Heart right ventricle (tissue), 16 donors: ENCODE measurements at places on chromosomes 13 and 19.

- no peak for DNase-seq
Observed at GRCh38 chr13:29480893-29481525, 114.5 kb downstream of the SLC7A1 start.

DNA sequence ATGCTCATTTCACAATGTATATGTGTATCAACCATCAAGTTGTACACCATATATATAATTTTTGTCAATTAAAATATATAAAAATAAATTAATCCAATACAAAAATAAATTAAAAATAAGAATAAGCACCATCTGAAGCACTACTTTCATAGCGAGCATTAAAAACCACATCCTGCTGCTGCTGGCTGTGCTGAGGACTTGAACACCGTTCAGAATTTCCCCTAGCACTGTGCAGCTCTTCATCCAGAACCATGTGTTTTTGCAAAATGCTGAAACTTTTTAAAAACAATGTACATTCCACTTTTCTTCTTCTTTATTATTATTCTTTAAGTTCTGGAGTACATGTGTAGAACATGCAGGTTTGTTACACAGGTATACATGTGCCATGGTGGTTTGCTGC lies 40.0 kb upstream of the FOXO1 start:
- DNase-seq: no peak

DNA sequence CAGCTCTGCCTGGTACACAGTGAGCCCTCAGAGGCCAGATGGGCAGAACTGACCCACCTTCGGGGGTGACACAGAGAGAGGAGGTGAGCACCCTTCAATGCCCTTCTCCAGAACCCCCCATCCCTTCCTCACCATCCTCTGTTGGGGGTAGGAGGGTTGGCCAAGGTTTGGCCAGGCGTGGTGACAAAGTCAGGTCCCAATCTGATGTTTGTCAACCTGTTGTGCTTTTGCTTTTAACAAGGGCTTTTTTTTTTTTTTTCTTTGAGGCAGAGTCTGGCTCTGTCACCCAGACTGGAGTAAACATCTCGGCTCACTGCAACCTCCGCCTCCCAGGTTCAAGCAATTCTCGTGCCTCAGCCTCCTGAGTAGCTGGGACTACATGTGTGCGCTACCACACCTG lies 7.3 kb downstream of the PTGIR start:
- DNase-seq: no peak

DNA sequence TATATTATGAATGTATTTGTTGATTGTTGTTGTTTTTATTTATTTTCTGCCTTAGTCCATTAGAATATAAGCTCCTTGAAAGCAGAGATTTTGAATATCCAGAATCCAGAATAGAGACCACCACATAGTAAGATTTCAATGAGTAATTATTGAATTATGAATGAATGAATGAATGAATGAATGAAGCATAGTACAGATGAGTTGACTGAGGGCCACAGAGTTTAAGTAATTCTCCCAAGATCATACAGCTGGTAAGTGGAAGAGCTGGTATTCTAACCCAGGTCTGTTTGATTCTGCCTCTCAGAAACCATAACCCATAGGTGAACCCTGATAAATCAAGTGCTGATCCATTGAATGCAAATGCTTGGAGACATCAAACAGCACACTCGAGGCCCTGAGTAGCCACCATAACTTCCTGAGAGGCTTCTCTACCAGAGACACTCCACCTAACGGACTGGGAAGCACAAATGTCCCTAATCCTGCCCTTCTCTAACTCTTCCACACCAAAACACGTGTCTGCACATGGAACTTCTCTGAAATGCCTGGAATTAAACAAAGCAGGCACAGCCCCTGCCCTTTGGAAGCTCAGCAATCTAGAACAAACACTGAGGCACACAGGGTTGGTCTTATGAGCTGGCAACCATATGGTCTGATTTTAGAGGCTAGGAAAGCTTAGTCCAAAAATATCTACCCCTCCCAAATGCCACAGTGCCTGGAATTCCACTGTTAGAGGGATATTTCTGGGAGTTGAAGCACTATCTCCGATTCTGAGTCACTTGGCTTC lies 190.1 kb downstream of the FOXO1 start:
- no peak for DNase-seq

GRCh38 chr13:59332966-59333365 lies 830.8 kb downstream of the DIAPH3 start:
- DNase-seq: no peak

DNA sequence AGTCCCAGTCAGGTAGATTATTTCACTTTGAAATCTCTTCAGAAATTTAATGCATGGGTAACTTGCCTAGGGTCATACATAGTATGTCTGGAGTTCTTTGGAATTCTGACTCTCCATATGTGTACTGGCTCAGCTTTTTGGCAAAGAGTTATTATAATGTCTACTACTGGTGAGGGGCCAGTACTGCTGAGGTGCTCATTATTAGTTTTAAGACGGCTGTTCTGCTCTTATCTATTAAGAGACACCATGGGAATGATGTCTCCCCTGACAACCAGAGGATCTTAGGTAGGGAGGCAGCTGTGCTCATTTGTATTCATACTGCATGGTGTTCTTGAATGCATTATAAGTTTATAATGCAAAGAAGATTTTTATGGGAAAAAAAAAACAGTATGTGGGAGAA lies 184.1 kb downstream of the RGCC start:
- DNase-seq: no peak

DNA sequence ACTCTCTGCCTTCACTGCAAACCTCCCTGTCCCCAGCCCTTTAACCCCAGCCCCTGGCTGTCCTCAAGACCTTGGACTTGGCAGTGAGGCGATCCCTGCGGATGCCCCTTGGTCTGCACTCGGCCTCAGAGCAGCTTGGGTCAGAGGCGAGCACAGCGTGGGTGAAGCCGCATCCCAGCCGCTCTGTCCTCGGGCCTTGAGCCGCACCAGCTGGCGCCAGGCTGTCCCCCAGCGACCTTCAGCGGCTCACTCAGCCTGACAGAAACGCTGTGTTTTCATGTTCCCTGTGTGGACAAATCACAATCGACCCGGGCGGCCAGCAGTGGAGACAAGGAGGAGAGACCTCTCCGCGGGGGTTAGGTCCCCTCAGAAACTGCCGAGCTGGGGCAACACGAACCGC lies 52.0 kb downstream of the GNG7 start:
- DNase-seq: peak; percentile 54

- no peak for DNase-seq
Observed at GRCh38 chr13:41122838-41123237, 9.8 kb downstream of the KBTBD6 start.

DNA sequence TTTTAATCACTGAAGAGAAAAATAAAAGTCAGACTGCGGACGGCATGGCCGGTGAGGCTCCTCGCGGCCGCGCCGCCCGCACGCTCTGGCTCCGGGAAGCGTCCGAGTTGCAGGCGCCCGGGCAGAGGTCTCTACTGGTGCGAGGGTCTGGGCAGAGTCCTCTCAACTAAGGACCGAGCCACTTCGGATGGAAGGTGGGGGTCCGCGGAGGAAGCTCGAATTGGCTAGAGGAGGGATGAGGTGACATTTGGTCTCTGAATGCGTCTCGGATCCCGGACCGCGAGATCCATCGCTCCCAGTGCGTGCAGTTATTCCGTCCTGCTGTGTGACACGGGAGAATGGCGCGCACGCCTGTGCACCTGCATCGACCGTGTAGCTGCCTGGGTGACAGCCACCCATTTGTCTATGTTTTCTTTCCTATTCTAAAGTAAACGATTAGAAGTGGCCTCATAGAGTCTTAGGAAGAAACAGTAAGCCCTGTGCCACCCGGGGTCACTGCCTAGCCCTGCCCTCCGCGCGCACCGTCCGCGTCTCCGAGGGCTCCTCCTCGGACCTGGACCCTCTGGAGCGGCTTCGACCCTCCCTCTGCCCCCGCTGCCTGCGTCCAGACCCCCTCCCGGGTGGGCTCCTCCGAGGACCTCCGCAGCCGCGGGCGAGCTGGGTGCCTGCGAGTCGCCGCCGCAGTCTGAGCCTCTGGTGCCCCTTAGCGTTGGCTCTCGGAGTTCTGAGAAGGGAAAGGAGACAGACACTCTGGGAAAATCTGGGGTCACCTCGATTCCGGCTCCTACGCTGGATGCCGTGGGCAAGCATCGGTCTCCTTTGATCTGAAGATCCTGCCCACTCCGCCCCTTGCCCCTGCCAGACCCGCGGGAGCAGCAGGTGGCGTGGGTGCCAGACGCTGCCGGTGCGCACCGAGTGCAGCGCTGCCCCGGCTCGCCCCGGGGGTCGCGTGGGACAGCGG lies 347.4 kb downstream of the LIG4 start:
- DNase-seq: peak; percentile 6

- no peak for DNase-seq
Observed at GRCh38 chr13:24123761-24124160, 36.8 kb upstream of the SPATA13 start.

DNA sequence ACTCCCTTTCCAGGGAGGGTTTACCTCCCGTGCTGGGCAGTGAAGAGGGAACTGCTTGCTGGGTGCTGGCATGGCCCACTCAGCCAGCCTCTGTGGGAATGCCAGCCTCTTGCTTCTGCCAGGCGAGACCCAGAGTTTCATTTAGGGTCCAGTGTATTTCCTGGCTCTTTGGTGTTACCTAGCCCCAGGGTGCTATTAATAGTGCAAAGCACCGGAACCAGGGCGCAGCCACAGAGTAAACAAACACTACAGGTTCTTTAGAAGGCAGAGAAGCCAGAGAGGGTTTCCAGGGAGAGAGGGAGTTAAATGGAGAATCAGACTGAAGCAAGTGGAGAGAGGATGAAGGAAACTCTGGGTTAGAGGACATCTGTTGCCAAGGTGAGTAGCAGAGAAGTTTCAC lies 74.9 kb upstream of the SPATA13 start:
- no peak for DNase-seq

GRCh38 chr19:11881151-11881800 lies 6.3 kb upstream of the ZNF69 start:
- DNase-seq: peak; percentile 11

GRCh38 chr13:103873725-103874124 lies 807.5 kb upstream of the SLC10A2 start:
- no peak for DNase-seq

GRCh38 chr13:53042877-53043276 lies 14.3 kb downstream of the OLFM4 start:
- no peak for DNase-seq

DNA sequence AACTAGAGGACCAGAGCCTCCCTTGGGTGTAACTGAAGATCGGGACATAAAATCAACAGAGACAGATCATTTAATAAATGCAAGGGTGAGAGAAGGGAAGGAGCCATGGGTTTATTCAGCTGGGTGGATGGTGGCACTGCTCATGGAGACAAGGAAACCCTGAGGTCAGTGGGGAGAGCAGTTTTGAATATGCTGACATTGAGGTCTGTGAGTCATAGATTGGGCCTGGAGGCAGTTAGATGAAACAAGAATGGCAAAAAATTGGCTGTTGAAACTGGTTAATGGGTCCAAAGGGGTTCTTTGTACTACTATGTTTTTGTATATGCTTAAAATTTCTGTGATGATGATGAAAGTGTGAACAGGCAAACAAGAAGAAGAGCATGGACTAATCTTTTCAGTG lies 5.1 kb upstream of the GTF3A start:
- DNase-seq: no peak

GRCh38 chr19:50416034-50416977 lies 2.4 kb upstream of the SPIB start:
- DNase-seq: no peak

- no peak for DNase-seq
Observed at GRCh38 chr13:51068501-51068900, 42.6 kb downstream of the C13orf42 start.

- no peak for DNase-seq
Observed at GRCh38 chr19:29596885-29597525, 9.1 kb upstream of the POP4 start.

DNA sequence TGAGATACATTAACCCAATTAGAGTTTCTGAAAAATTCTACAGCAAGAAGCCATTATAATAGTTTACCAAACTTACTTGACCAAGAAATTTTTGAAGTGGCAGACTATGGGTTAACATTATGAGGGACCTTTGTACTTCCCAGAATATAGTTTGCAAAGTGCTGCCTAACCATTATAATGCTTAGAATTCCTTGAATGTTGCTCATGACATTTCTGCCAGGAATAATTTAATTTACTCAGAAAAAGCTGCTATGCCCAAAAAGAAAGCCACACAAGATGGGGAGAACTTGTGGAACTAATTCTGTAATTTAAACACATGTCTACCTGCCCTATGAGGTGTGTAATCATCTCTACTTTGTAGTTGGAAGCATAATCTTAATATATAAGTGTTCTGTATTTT lies 58.1 kb upstream of the MYCBP2 start:
- no peak for DNase-seq

GRCh38 chr19:48990400-48990799 lies 2.7 kb downstream of the GYS1 start:
- DNase-seq: no peak

GRCh38 chr19:368630-369024 lies 24.0 kb upstream of the MIER2 start:
- DNase-seq: no peak

- no peak for DNase-seq
Observed at GRCh38 chr13:29499506-29500165, 95.9 kb downstream of the SLC7A1 start.

- DNase-seq: peak; percentile 63
Observed at GRCh38 chr19:1265615-1266128, 3.5 kb upstream of the CIRBP start.

GRCh38 chr13:27965343-27965739 lies 3.8 kb downstream of the CDX2 start:
- no peak for DNase-seq

GRCh38 chr19:54164369-54165068 lies 5.0 kb upstream of the LENG1 start:
- peak; percentile 84 for DNase-seq

GRCh38 chr13:112078879-112079531 lies 12.1 kb downstream of the SOX1 start:
- DNase-seq: no peak

GRCh38 chr19:1873524-1874473 lies 10.4 kb upstream of the KLF16 start:
- DNase-seq: peak; percentile 75

DNA sequence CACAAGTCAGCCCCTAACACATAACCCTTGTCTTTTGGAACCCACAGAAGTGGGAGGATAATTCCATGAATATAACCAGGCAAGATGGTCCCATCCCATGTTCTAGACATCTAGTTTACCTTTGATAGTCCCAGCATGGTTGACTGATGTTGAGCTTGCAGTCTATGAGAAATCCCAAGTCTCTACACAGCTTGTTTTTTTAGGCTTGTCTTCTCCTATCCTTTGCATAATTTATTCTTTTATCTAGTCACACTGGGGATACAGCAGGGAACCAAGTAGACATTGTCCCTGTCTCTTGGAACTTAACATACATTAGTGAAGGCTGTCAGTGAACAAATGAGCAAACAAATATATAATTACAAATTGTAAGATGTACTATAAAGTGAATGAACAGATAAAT lies 19.6 kb upstream of the FRY start:
- no peak for DNase-seq

DNA sequence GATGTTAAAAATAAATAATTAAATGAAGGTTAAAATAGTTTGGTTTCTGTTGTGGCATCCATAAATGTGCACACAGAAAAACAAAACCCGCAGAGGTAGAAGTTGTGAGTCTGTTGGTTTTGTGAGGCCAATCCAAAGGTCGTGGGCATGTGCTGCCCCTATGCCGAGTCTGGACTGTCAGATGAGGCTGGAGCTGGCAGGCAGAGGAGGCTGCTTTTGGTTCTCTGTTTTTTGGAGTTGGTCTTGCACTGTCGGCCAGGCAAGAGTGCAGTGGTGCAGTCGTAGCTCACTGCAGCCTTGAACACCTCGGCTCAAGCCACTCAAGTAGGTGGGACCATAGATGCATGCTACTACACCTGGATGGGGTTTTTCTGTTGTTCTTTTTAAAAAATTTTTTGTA lies 43.7 kb downstream of the TSSK6 start:
- no peak for DNase-seq

GRCh38 chr13:102392481-102393209 lies 9.2 kb downstream of the FGF14 start:
- DNase-seq: no peak
